Naive thymus-derived CD4-positive, alpha-beta T cell (primary cell): ENCODE measurements at places on chromosomes 16 and 17.

DNA sequence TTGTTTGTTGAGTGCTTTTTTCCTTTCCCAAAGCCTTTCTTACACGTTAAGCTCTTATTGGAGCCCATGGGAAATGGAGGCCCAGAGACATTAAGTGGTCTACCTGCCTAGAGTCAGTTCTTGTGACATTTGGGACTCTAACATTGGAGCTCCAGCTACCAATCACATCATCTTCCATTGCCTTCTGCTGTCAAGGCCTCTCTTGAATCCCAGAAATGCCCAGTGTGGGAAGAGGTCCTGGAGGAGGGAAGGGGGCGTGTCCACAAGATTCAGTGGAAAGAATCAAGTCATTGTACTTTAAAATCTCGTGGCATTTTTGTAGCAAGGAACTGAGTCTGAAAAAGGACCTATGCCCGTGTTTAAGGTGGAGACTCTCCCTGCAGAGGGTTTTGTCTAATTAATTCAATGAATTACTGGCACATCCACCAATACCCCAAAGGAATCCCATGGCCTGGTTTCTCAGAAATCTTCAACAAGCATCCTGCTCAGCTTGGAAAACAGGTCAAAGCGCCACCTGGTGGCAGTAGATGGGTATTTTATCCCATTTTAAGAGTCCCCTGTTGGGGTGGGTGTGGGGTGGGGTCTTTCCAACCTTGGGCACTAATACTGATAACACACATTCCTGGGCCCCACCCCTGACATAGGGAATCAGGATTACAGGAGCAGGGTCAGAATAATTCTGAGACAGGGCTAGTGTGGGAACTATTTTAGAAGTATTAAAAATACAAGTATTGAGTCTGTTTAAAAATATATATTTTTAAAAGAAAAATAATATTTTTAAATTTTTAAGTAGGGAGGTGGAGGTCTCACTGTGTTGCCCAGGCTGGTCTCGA is 24.6 kb downstream of the GPT2 start:
- DNase-seq = peak; percentile 47

DNA sequence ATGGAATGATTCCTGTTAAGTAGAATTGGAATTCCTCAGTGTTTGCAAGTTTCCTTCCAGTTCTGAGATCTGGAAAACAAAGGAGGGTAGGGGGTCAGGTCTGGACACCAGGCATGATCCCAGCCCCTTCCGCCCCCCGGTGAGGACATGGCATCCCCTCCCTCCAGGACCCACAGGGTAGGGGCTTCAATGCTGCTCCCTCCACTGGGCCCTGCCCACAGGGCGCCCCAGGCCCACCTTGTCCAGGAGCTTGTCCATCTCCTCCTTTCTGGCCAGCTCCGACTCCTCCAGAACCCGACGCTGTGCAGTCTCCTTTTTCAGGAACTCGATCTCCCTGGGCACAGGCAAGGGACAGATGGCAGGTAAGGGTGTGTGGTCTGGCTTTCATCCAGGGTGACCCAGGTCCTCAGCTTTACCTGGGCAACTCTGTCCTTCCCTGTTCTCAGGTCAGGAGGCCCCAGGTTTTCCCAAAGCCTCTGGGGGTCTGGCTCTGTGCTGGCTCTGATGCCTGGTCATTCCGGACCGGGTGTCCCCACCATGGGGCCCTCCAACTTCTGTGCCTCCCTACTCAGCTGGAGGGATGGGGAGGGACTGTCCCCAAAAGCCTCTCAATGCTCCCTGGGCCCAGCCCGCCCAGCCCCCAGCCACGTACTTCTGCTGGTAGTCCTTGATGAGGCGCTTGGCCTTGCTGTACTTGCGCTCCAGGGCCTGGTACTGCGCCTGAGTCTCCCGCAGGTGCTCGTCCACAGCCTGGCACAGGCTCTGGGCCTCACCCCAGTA is 5.5 kb upstream of the SAMD14 start:
- no peak for DNase-seq

- DNase-seq = no peak
These were observed 10.0 kb upstream of the RIPOR1 start for GRCh38 chr16:67518676-67519075.

DNA sequence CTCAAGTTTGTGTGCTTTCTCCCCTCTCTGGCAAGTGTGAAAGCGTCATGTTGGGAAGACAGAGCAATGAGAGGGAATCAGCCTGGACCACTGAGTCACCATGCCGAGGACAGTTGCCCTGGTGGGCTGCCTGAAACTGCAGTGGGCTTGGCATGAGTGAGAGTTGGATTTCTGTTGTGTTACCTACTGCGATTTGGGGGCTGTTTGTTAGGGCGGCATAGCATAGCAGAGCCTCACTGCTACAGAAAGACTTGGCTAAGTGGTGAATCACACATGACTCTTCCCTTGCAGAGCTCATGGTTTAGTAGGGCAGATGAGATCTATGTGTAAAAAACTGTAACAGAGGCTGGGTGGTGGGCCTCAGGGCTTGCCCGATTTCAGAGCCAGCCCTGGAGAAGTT is 324.6 kb downstream of the C16orf95 start:
- no peak for DNase-seq

DNA sequence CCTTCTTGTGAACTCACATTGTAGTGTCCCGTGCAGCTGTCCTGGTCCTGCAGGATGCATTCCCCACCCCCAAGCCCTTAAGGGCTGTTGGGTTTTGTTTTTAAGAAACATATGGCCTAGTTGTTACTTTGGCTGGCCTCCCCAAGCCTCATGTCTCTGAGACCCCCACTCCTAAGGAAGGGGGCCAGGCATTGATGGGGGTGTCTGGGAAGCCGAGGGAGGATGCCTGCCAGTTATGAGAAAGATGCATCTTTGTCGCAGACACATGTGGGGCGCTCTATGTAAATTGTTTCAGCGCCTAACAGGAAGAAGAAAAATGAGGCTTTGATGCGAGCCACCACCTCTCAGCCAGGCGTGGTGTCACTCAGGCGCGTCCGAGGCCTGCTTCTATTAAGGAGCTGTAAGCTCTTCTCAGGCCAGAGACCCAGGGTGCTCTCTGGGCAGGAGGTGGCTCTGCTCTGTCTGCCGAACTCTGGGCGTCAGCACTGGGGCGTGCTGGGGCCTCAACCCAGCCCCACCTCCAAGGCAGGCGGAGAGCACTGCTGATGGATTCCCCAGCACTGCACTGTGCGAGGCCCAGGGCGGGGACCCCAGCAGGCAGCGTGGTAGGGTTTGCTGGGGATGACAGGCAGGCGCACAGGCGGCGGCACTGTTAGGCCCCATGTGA is 70.6 kb downstream of the SREBF1 start:
- DNase-seq = no peak

- no peak for DNase-seq
These were observed 9.1 kb downstream of the TFAP4 start for GRCh38 chr16:4263504-4264436.

- no peak for DNase-seq
These were observed 6.9 kb upstream of the EFTUD2 start for GRCh38 chr17:44906010-44906646.

DNA sequence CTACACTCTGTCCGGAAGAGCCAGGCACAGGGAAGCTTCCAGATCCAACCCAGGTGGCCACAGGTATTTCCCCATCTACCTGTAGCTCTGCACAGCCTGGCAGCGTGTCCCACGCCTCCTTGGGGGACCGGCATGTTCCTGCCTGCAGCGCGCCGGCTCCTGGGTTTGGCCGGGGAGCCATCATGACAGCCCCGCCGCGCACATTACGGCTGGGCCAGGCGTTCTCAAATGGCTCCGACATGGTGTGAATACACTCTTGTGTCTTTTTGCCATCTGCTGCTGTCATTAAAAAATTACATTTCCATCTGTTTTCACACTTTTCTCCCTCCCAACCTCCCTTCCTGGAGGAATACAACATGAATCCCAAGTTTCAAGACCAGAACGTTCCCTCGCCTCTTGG is 8.0 kb upstream of the GINS2 start:
- DNase-seq = no peak

- no peak for DNase-seq
These were observed 415.1 kb upstream of the DYNLRB2 start for GRCh38 chr16:80125677-80126076.

GRCh38 chr17:67260170-67260987 is 15.4 kb upstream of the HELZ start:
- DNase-seq = no peak

GRCh38 chr17:27612160-27612770 is 18.7 kb upstream of the LGALS9 start:
- DNase-seq = no peak

DNA sequence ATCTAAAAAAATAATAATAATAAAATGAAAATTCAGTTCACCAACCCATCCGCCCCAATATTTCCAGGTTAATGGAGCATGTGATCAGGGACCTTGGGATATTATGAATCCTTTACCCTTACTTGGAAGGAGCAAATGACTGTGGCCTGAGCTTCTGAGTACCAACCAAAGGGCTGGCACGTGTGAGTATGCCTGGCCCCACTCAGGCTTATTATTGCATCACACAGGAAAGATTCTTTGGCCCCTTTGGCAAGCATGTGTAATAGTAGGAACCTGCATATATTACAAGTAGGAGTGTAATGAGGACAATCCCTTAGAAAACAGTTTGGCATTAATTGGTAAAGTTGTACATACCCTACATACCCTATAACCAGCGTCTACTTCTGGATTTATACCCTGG is 7.2 kb upstream of the C17orf78 start:
- no peak for DNase-seq

GRCh38 chr16:1631230-1631629 is 19.1 kb downstream of the CRAMP1 start:
- DNase-seq = no peak

- DNase-seq = no peak
These were observed 352.5 kb downstream of the KCNJ2 start for GRCh38 chr17:70521821-70522256.

GRCh38 chr17:31888124-31888523 is 13.4 kb downstream of the UTP6 start:
- no peak for DNase-seq

DNA sequence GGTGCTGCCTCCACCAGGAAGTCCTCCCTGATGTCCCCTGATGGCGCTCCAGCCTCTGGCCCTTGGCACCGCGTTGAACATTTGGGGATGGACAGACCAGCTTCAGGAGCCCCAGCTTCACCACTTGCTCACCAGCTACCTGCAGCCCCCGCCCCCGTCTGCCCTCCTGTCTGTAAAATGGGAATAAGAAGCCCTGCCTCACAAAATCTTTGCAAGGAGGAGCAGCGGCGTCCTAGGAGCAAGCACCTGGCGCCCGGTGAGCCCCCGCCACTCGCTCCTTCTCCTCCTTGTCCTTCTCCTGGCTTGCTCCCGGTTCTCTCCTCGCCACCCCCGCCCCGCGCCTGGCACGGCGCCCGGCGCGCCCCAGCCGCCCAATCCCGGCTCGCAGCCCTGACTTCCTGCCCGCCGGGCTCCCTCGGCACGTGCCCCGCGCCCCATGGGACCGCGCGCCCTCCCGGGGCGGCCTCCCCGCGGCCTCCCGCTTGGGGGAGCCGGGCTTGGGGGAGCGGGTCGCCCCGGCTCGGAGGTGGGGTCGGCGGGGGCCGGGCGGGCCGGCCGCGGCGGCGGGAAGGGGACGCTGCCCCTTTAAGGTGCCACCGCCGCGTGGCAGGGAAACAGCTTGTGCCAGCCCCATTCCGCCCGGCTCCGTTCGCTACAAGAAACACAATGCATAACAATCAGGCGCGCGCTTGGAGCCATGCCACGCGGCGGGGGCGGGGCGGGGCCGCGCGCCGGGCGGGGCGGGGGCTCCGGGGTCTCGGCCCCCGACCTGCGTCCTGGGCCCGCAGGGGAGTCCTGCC is 9.1 kb upstream of the PPP1R1B start:
- peak; percentile 67 for DNase-seq

GRCh38 chr17:21592774-21593173 is 99.5 kb upstream of the KCNJ18 start:
- no peak for DNase-seq

- DNase-seq = no peak
These were observed 13.0 kb downstream of the SPIRE2 start for GRCh38 chr16:89841275-89841674.

GRCh38 chr17:63780507-63780906 is 6.5 kb downstream of the DDX42 start:
- DNase-seq = no peak

DNA sequence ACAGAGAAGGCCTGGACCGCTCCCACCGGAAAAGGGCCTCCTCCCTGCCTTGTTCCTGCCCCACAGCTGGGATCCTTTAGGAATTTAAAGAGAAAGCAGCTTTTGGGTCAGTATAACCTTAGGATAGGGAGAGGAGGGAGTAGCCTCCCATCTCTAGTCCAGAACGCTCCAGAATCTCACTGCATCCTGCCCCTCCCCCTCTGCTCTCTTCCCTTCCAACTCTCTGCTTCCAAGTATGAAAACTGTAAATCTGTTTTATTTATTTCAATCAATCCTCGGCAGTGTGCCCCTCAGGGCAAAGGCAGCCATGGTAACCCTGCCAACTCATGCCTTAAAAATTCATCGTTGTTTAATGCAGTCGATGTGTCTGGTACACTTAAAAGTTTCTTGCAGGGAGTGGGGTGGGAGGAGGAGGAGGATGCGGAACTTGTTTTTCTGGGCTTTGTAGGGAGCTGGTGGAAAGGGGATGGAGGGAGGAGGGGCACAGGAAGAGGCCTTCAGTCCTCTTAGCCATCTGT is 21.2 kb upstream of the MTSS2 start:
- DNase-seq = no peak

DNA sequence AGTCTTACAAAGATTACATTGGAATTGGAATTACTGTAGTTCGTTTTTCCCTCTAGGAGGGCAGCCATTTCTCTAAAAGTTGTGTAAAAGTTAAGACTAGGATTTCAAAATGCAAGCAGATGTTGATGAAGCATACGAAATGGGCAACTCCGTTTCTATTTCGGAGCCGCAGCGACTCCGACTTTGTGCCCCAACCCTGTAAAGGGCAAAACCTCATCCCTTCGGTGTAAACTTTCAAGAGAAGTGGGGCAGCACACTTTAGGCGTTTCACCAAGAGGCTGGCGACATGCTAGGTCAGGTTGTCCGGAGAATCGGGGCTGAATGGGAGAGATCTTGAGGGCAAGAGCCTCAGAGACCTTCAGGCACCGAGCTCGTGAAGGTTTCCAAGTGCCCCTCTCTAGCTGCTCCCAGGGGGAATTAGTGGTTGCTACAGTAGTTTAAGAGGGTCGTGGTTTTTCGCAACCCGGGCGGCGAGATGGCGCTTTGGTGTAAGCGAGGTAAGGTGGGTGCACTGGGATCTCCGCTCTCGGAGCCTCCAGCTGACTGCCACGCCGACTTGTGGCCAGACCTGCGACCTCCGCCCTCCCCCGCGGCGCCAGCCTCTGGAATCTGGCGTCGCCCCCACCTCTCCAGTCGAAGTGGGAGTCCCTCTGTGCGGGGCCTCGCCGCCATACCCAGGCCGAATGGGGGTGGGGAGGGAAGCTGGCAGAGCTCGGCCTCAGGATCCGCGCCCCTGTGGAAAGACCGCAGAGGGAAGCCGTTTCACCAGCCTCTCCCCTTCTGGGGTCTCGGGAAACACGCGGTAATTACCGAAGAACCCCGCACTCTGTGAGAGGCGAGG is 1.0 kb upstream of the HEXIM2 start:
- peak; percentile 56 for DNase-seq
